ENCODE measurements at places on chromosomes 7 and 10. TPM values are rescaled to one million over a fixed set of nuclear protein-coding genes. Genes with fewer than 3 reads are reported as not detected.

Gene RARRES2
- total RNA-seq, result 4.2 TPM

Gene PTCD1
- total RNA-seq, result 13.7 TPM

Gene NUTM2B
- 2.1 TPM for total RNA-seq

Gene TRIM50
- total RNA-seq, result not detected

Gene KLF14
- not detected for total RNA-seq

Gene ACSM6
- not detected for total RNA-seq

Gene CPA4
- total RNA-seq, result not detected
